ENCODE measurements at places on chromosomes 12 and 14. TPM values are rescaled to one million over a fixed set of nuclear protein-coding genes. Genes with fewer than 3 reads are reported as not detected.

The EEA1 gene
- total RNA-seq, result 24.9 TPM

The BEGAIN gene
- not detected for total RNA-seq

The OVCH1 gene
- total RNA-seq, result 0.64 TPM

The UBR7 gene
- total RNA-seq, result 22.8 TPM

The RNU4-1 gene
- total RNA-seq, result not detected

The ACOT6 gene
- not detected for total RNA-seq

The SLC7A8 gene
- total RNA-seq, result 4.8 TPM

The ZNF605 gene
- 17.3 TPM for total RNA-seq

The E2F7 gene
- total RNA-seq, result 3.9 TPM

The MYF6 gene
- total RNA-seq, result 119 TPM

The TMEM132C gene
- total RNA-seq, result not detected

The FOXN4 gene
- total RNA-seq, result not detected

The GPRC5D gene
- not detected for total RNA-seq

The COCH gene
- total RNA-seq, result 0.31 TPM

The FAM90A1 gene
- not detected for total RNA-seq

The RNFT2 gene
- total RNA-seq, result 2.4 TPM

The COPS7A gene
- total RNA-seq, result 125 TPM

The GPR65 gene
- 0.05 TPM for total RNA-seq

The HSPB8 gene
- total RNA-seq, result 237 TPM

The TRAF3 gene
- total RNA-seq, result 11.8 TPM

The DLK1 gene
- total RNA-seq, result not detected

The PPM1A gene
- 27.5 TPM for total RNA-seq

The PROX2 gene
- total RNA-seq, result not detected

The TEX22 gene
- total RNA-seq, result 0.10 TPM
